ENCODE measurements at places on chromosomes 3 and 15. TPM values are rescaled to one million over a fixed set of nuclear protein-coding genes. Genes with fewer than 3 reads are reported as not detected.

DNA sequence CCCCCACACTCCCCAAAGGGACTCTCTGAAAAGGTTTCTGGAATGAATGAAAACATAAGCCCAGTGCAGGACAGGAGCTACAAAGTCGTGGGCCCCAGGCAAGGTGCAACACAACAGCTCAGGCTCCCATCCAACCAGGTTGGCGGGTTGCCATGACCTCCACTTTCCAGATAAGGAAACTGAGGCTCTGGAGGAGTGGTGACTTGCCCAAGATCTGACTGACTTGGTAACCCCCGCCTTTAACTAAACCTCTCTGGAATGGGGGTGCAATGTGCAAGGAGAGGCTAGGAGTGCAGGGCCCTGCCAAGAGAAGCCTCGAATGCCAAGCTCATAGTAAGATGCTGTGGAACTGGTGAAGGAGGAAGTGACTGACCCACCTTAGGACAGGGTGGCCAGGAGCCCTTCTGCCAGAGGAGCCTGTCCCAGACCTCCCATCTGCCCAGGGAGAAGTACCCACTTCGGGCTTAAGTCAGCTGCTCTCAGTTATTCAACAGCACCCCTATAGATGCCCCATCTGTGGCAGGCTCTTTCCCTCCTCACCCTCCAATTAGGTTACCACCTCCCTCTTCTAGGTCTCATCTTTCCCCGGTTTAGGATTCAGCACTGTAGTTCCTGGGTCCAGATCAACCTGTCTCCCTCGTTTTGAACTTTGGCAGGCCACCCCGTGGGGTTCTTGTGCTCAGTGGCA lies 553 bp upstream of the TNNC1 start:
- H3K27me3 ChIP-seq: no peaks in the 10 kb centered on the region
- no peak overlapping the region for H3K27ac ChIP-seq

The PLA2G4D gene
- 0.17 TPM for total RNA-seq

DNA sequence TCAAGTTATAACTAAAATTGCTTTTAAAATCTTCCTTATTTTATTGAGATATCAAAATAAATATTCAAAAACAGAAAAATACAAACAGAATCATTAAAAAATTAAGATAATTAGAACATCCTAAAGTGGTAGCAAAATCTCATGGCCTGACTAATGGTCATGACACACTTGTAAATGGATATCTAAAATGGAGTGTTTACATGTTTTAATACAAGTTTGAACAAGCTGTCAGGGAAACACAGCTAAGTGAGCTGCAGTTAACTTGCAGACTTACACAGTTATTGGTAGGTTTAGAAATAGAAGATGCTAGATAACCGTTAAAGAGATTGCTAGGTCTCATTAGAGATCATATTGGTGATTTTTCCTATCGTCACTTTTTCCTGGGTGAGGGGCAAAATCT lies 242.3 kb downstream of the LPP start:
- H3K36me3 ChIP-seq: no peaks in the 10 kb centered on the region
- no peak overlapping the region for H3K4me3 ChIP-seq
- no peaks in the 10 kb centered on the region for H3K27me3 ChIP-seq
- no peaks in the 10 kb centered on the region for H3K4me1 ChIP-seq
- DNase-seq: no peak
- no peak overlapping the region for H3K27ac ChIP-seq

DNA sequence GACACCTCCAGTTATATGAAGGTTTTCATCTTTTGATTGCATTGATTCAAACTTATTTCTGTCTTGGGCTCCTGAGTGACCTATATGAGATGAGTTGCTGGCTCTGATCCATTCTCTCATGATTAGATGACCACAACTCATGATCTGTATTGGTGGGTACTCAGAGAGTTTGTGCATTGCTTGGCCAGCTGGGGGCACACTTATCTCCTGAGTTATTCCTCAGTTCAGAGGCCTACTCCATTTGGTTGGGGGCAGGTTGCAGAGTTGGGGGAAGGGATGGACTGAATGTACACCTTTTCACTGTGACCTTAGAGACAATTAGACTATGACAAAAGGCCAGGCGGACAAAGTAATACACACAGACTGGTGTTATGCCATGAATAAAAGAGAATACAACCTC lies 166.2 kb upstream of the SEMA6D start:
- H3K4me1 ChIP-seq: no peaks in the 10 kb centered on the region
- peak; percentile 20 for DNase-seq
- H3K27me3 ChIP-seq: no peaks in the 10 kb centered on the region
- no peak overlapping the region for H3K4me3 ChIP-seq
- no peak overlapping the region for H3K27ac ChIP-seq

The ARPIN gene
- total RNA-seq: 8.0 TPM

DNA sequence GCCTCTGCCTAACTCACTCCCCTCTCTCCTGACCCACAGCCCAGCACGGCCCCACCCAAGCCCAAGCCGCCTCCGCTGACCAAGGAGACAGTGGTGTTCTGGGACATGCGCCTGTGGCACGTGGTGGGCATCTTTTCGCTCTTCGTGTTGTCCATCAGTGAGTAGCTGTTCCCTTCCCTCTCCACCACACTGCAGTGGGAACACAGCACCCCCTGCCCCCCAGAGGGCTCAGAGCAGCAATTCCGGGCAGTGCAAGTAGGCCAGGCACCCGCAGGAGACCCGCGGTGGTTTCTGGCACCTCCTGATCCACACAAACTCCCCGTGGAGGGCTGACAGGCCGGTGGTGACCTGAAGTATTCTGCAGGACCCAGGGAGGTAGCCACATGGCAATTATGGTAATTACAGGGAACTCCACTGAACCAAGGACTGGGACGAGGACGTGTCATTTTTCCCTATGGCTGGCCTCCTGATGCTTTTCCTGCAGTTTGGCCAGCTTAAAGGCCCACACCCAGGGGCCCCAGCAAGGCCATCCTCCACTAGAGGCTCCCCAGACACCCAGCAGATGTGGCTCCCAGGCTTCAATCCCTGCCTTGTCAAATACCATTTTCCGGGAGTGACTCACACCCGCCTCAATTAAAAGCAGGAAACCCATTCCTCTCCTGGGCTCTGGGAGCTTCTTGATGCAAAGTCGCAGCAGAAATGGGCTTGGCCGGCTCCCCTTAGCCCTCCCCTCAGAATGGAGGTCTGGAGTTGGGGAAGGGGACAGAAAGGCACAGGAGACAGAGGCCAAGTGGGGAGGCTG lies 4.8 kb downstream of the TMIE start:
- peak; percentile 85 for DNase-seq
- H3K36me3 ChIP-seq: no peaks in the 10 kb centered on the region
- H3K4me1 ChIP-seq: peaks cover 13% of the 10 kb centered on the region
- no peaks in the 10 kb centered on the region for H3K27me3 ChIP-seq
- no peak overlapping the region for H3K4me3 ChIP-seq

DNA sequence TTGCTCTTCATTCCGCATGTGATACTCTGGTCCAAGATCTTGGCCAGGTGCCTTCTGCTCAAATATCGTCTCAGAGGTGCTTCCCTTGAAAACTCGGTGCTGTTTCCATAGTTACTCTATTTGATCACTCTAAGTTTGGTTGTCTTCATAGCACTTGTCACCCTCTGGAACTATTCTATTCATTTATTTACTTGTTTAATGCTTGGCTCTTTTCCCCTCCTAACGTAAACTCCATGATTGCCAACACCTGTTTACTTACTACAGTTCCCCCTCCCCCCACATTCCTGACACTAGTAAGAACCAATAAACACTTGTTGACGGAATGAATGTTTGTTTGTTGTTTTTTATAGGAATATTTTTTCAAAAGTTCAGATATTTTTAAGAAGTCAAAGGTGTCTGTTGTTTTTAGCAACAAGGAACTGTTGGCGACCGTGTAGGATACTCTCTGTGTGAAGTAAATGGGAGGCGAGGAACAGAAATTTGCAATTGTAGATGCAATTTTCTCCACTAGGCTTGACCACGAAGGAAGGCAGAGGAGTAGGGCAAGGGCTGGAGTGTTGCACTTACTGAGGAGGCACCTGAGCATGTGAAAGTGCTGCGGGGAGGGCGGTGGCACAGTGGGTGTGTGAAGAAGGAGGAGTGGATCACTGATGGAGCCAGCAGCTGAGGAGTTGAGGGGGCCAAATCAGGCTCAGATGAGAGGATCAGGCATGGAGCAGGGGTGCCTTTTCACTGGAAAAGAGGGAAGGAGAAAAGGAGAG lies 48.4 kb downstream of the MOBP start:
- no peaks in the 10 kb centered on the region for H3K4me1 ChIP-seq
- H3K4me3 ChIP-seq: no peak overlapping the region
- no peak for DNase-seq
- no peak overlapping the region for H3K27ac ChIP-seq

The SERPINI2 gene
- not detected for total RNA-seq

The ANKRD34C gene
- not detected for total RNA-seq

DNA sequence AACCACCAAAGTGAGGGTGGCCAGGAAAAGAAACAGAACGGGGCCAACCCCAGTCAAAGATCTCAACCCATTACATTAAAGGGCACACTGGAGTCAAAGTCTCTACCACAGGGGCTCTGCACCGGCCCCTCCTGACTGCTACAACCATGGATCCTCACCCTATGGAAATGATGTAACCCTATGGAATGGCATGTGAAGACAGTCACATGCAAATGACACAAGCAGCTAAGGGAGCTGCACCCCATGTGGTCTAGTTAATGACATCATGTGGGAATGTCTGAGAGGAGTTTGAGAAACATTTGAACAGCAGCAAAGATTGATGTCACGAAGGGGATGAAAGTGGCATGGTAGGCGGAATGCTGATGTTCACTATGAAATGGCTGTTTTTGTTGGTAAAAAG lies 298.2 kb upstream of the SLCO3A1 start:
- H3K4me3 ChIP-seq: no peak overlapping the region
- H3K27me3 ChIP-seq: peaks cover 34% of the 10 kb centered on the region
- no peaks in the 10 kb centered on the region for H3K4me1 ChIP-seq
- DNase-seq: no peak
- H3K36me3 ChIP-seq: no peaks in the 10 kb centered on the region
- H3K27ac ChIP-seq: no peak overlapping the region

The GASK1A gene
- 1.9 TPM for total RNA-seq

DNA sequence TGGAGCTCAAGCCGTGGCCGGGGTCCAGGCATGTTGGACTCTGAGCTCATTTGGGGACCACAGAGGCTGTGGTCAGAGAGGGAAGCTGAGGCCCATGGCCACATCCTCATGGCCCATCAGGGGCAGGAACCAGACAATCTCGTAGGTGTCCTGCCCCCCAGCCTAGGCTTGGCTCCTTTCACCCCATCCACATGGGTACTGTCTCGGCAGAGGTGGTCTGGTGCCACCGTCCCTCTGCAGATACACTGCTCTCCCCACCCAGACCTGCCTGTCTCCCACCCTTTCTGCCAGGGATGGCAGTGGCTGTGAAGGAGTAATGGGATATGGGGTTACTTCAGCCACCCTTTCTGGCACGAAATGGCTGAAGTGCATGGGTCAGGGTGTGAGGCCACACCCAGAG lies 7.9 kb downstream of the PRSS50 start:
- peaks cover 13% of the 10 kb centered on the region for H3K4me1 ChIP-seq
- no peak for DNase-seq
- H3K27ac ChIP-seq: no peak overlapping the region
- no peaks in the 10 kb centered on the region for H3K36me3 ChIP-seq

GRCh38 chr3:137194301-137194700 lies 236.5 kb downstream of the IL20RB start:
- no peaks in the 10 kb centered on the region for H3K36me3 ChIP-seq
- H3K27ac ChIP-seq: no peak overlapping the region
- no peak overlapping the region for H3K4me3 ChIP-seq
- no peaks in the 10 kb centered on the region for H3K4me1 ChIP-seq

The CPLX3 gene
- not detected for total RNA-seq

The MASP1 gene
- 0.07 TPM for total RNA-seq

DNA sequence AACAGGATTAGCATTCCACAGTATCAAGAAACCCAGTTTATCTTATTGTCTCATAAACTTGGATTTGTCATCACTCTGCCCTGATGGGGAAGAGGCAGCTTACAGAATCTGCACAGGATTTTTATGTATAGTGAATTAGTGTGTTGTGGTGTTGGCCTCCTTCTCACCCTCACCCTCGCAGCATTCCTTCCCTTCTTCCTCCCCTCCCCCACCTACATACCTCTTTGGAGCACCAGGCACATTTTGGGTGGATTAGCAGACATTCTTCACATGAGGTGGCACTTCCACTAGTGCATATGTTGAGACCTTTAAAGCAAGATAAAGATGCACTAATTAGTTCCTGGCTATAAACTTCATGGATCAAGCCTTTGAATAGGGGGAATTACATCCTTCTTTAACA lies 13.9 kb downstream of the ITGB5 start:
- H3K4me3 ChIP-seq: no peak overlapping the region
- no peaks in the 10 kb centered on the region for H3K36me3 ChIP-seq
- H3K27me3 ChIP-seq: no peaks in the 10 kb centered on the region
- peaks cover 10% of the 10 kb centered on the region for H3K4me1 ChIP-seq
- no peak overlapping the region for H3K27ac ChIP-seq

DNA sequence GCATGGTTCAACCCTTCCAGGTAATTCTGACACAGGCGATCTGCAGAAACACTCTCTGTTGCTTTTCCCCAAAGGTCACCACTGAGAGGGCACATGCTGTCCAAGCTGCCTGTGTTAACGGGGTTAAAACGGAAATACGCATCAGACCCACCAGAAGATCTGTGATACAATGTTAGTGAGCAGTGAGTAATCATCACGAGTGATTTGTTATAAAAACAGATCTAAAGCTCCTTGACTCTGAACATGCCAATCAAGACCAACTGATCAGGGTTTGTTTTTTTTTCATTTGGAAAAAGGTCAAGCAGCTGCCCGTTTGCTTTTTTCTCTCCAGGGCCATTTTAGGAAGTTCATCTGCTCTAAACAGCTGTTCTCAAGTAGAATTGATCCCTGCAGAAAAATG lies 43.2 kb downstream of the FGF12 start:
- no peaks in the 10 kb centered on the region for H3K36me3 ChIP-seq
- no peak overlapping the region for H3K27ac ChIP-seq
- no peaks in the 10 kb centered on the region for H3K4me1 ChIP-seq

DNA sequence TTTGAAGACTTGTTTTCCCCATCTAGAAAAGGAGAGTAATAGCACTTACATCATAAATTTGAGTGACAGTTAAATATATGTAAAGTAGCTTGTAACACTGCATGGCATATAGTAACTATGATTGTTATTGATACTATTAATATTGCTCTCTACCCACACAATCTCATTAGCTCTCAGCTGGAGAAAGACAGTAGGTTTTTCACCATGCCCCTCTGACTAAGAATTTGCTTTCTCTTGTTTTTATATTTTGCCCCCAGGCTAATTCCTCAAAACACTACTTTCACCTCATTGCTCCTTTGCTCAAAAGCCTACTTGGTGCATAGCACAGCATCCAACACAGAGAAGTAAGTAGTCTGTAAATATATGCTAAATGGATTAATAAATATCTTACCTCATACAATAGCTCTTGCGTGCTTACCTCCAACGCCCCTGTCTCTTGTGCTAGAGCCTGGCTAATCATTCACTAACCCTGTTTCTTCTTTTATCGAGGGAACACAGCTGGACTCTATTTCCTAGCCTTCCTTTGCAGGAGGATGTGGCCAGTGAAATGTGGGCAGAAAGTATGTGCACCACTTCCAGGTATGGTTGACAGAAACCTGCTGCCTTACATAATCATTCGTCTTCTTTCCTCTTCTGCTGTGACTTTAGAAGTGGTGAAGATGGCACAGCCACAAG lies 190.0 kb downstream of the PLCH1 start:
- no peak for DNase-seq
- H3K4me3 ChIP-seq: no peak overlapping the region
- no peaks in the 10 kb centered on the region for H3K27me3 ChIP-seq
- no peak overlapping the region for H3K27ac ChIP-seq
- no peaks in the 10 kb centered on the region for H3K36me3 ChIP-seq

GRCh38 chr15:31848621-31849020 lies 181.7 kb upstream of the CHRNA7 start:
- peaks cover 30% of the 10 kb centered on the region for H3K27me3 ChIP-seq
- no peak overlapping the region for H3K4me3 ChIP-seq
- no peaks in the 10 kb centered on the region for H3K36me3 ChIP-seq
- no peak for DNase-seq
- H3K4me1 ChIP-seq: no peaks in the 10 kb centered on the region
- no peak overlapping the region for H3K27ac ChIP-seq

GRCh38 chr3:159731254-159731653 lies 257.4 kb upstream of the IL12A start:
- DNase-seq: no peak
- H3K4me1 ChIP-seq: peaks cover 36% of the 10 kb centered on the region
- H3K4me3 ChIP-seq: no peak overlapping the region
